Activated T-cell treated with anti-CD3 and anti-CD28 coated beads, Interleukin-2, amount 50 U/mL, for 24 hours (primary cell): ENCODE measurements at places on chromosomes 4 and X.

DNA sequence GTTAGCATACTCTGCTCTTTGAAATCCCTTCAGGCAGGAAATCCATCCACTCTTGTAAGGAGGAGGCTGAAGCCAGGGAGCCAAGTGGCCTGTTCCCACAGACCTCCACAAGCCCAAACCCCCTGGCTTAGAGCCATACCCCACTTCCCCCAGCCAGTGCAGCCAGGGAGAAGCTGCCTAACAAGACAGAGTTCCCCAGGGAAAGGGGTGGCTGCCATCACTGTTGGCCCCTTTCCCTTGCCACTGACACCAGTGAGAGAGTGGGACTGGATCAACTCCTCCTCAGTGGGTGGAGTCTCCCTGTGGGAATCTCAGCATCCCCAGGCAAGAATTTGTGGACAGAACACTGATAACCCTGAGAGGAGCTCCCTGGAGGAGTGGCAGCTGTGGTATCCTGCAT is 389.4 kb downstream of the PABPC4L start:
- no peaks in the 10 kb centered on the region for H3K36me3 ChIP-seq
- no peak overlapping the region for H3K27ac ChIP-seq
- no peaks in the 10 kb centered on the region for H3K27me3 ChIP-seq
- no peak overlapping the region for H3K4me3 ChIP-seq

- H3K36me3 ChIP-seq = no peaks in the 10 kb centered on the region
- no peaks in the 10 kb centered on the region for H3K4me1 ChIP-seq
- no peak overlapping the region for H3K27ac ChIP-seq
- no peak overlapping the region for H3K4me3 ChIP-seq
- no peak for DNase-seq
These were observed 10.4 kb downstream of the ANOS1 start for GRCh38 chrX:8721536-8721935.

DNA sequence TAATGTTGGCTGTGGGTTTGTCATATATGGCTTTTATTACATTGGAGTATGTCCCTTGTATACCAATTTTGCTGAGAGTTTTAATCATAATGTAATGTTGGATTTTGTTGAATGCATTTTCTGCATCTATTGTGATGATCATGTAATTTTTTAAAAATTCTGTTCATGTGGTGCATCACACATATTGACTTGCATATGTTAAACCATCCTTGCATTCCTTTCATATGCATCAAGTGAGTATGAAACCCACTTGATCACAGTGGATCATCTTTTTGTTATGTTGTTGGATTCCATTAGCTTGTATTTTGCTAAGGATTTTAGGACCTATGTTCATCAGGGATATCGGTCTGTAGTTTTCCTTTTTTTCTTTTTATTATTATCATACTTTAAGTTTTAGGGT is 12.1 kb downstream of the HEPH start:
- peaks cover 15% of the 10 kb centered on the region for H3K27me3 ChIP-seq
- peaks cover 2% of the 10 kb centered on the region for H3K36me3 ChIP-seq
- H3K27ac ChIP-seq = no peak overlapping the region
- H3K4me1 ChIP-seq = no peaks in the 10 kb centered on the region
- no peak for DNase-seq
- no peak overlapping the region for H3K4me3 ChIP-seq

GRCh38 chrX:68932611-68933010 is 103.8 kb downstream of the EFNB1 start:
- H3K36me3 ChIP-seq = no peaks in the 10 kb centered on the region
- no peak overlapping the region for H3K4me3 ChIP-seq
- DNase-seq = no peak
- no peak overlapping the region for H3K27ac ChIP-seq
